ENCODE measurements at places on chromosomes 7 and 10.

DNA sequence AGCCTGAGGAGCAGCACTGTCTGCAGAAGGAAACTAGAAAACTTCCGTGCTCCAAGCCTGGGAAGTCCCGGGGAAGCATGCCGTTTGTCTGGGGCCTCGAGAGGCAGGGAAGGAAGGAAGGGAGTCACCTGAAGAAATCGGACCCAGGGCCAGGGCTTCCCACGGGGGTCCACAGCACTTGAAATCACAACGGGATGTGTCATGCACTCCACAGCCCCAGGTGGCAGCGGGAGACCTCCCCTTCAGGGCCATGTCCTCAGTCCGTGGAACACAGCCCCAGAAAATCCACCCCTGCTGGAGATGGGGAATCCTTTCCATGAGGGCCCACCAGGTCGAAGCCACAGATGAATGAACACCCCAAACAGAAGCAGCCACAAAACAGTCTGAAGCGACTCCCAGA, 239.5 kb downstream of the MGMT start:
- no peak for DNase-seq

DNA sequence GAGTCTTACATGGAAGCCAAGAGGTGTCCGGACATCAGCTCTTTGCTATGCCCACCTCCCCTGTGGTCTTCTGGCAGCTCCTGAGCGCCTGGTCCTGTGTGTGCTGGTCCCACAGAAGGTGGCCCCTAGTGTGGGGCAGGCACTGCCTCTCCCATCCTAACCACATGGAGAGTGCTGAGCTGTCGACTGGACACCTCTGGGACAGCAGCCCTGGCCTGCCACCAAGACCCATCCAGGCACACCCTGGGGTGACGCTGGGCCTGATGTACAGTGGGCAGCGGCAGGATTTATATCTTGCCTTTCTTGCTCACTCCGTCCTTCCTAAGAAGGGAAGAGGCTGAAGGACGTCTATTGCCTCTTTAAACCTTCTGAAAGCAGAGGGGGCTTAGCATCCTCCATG, 98.7 kb downstream of the EBF3 start:
- DNase-seq, result no peak

DNA sequence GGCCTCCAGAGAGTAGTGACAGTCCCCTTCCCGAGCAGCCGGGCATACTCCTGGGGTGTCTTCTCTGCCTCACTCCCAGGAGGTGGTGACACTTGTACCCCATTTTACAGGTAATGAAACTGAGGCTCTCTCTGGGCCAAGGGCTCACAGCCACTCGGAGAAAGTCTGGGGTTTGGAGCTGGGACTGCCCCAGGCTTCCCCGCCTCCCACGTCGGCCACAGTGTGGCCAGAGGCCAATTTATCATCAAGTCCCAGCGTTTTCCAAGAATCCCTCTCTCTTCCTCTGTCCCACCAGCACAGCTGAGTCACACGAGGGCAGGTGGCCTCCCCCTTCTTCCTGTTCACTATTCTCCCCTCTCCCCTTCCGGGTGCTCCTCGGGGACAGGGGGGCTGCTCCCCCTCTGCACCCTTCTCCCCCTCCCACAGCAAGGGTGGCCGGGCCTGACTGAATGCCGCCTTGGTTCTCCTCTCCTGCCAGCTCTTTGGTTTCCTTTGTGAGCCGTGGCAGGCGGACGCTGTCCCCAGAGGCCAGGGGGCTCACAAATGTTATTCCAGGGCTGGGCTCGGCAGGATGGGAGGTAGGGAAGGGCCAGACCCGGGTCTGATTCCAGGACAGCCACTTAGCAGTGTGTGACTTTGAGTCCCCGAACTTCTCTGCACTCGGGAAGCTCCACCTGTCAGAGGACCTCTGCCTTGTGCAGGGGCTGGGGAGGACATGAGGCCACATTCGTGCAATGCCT, 17.7 kb downstream of the CLIP2 start:
- peak; percentile 33 for DNase-seq

DNA sequence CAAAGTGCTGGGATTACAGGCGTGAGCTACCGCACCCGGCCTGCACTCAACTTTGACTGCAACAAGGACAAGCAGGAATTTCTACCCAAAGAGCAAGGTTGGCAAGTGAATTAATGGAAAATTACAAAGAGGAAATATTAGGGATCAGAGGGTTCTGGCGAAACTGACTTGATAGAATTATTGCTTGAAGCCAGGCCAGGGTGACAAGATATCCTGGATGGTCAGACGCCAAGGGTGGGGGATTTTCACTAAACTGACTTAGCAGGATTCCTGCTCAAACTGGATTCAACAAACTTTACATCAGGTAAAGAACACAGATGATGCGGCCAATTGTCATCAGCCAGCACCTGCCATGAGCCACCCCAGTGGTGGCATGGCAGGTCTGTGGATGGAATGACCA, 603.6 kb upstream of the MGMT start:
- DNase-seq, result no peak

DNA sequence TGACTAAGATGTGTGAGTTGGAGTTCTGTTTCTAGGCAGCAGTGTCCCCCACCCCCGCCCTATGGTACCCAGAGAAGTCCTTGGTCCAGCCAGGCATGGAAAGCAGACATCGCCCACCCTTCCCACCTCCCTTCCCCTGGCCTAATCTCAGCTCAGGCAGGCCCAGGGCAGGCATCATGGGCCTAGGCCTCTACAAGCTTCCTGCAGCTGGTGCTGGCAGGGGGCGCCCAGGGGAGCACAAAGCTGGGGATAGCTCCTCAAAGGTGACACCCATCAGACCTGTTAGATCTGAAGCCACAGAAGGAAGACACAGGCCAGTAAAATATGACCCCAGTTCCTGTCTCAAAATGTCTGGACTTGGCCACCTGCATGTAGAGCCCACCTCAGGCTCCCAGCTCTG, 18.9 kb upstream of the UNC5B start:
- no peak for DNase-seq

DNA sequence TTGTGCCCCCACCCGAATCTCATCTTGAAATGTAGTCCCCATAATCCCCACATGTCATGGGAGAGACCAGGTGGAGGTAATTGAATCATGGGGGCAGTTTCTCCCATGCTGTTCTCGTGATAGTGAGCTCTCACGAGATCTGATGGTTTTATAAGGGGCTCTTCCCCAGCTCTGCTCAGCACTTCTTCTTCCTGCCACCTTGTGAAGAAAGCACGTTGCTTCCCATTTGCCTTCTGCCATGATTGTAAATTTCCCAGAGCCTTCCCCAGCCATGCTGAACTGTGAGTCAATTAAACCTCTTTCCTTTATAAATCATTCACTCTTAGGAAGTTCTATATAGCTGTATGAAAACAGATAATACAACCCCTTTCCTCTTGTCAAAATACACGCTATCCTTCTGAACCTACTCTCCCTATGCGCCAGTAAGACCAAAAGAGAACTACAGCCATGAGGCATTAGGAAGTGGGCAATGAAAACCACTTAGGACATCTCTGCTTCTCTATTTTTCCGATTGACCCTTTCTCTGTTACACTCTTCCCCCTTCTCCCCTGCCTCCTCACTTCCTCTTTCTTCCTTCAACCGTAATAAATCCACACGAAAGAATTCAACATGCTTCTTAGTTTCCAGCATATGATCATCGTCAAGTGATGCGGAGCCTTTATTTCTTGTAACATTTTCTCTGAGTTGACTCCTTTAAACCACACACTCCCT, 101.2 kb upstream of the WDR11 start:
- DNase-seq, result no peak
